ENCODE measurements at places on chromosomes 11 and 22.

- DNase-seq, result no peak
These were observed 60.1 kb downstream of the RAB30 start for GRCh38 chr11:83011333-83012167.

- DNase-seq, result no peak
These were observed 122.9 kb upstream of the NAV2 start for GRCh38 chr11:19589567-19590260.

- no peak for DNase-seq
These were observed 72.3 kb downstream of the CABIN1 start for GRCh38 chr22:24083361-24083760.

GRCh38 chr22:41152902-41153301, 52.2 kb upstream of the L3MBTL2 start:
- no peak for DNase-seq

GRCh38 chr11:46410021-46410420, 18.4 kb upstream of the CHRM4 start:
- DNase-seq, result no peak

- DNase-seq, result peak; percentile 55
These were observed 452 bp upstream of the ATXN10 start for GRCh38 chr22:45670981-45671782.

GRCh38 chr11:58867556-58867955, 23.1 kb upstream of the GLYATL2 start:
- DNase-seq, result no peak
